ENCODE measurements at places on chromosomes 2 and 18. TPM values are rescaled to one million over a fixed set of nuclear protein-coding genes. Genes with fewer than 3 reads are reported as not detected.

The ELOA2 gene
- total RNA-seq, result not detected

The GAL3ST2 gene
- not detected for total RNA-seq

The CFAP221 gene
- 0.95 TPM for total RNA-seq

The RTP5 gene
- total RNA-seq, result not detected

Measured in urinary bladder (tissue), 4 donors.